ENCODE measurements at places on chromosomes 1 and 21.

- DNase-seq, result peak; percentile 70
These were observed 35.4 kb upstream of the TRAPPC10 start for GRCh38 chr21:43976661-43977060.

DNA sequence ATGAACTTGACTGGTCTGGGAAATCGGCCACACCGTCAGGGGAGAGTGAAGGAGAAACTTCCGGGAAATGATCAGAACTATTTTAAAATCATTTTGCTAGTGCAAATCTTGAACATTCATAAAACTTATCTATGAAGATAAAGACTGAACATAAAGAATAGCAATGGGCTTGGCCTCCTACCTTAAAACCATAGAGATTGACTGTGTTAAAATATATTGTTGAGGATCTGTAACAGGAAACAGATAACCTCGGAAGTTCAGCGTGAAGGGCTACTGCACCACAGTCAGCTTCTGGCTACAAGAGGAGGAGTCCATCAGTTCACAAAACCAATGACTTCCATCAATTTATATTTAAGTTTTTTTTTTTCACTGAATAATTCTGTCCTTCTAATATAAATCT, 127.3 kb downstream of the RGS7 start:
- DNase-seq, result no peak

GRCh38 chr1:29806646-29807319, 570.5 kb downstream of the PTPRU start:
- DNase-seq, result no peak

- DNase-seq, result peak; percentile 68
These were observed at the start of gene COL24A1 for GRCh38 chr1:86156566-86157455. COL24A1 (minus strand) TSS chr1:86156772; CDS start chr1:86156396, 376 bp downstream.

DNA sequence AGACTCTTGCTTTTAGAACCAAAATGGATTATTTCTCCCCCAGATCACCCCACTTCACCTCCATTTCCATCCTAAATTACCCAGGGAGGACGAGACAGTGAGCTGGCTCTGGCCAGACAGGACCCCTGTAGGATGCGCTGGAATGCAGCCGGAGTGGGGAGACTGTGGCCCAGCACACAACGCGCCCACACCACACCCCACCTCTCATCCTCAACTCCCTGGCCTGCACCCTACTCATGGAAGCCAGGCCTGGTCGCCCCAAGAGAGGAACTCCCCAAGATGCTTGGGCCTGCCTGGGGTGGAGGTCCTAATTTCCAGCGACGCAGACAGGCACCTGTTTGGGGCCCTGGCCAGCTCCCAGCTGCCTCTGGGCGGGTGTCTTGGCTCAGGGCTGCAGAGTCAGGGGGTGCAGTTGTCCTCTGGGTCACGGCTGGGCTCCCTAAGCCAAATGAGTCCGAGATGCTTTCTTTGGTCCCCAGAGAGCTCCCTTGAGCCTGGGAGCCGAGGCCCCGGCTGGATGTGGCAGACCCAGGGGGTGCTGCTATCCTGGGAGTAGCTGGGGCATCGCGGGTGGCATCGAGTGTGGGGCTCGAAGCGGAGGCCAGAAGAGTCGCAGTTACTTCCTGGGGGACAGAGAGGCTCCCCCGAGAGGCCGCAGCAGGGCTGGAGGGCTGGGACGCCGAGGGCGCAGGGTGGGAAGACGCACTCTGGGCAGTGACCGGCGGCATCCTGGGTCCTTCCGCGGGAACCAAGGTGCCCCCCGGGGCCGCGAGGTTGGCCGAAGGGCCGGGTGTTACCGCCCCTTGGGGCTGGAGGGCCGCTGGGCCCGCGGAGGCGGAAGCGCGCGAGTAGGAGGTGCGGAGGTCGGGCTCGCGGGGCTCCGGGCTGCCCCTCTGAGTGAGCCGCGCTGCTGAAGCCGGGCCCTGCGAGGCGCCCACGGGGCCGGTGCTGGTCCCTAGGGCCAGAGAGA, 10.4 kb downstream of the CLEC20A start:
- DNase-seq, result peak; percentile 17

DNA sequence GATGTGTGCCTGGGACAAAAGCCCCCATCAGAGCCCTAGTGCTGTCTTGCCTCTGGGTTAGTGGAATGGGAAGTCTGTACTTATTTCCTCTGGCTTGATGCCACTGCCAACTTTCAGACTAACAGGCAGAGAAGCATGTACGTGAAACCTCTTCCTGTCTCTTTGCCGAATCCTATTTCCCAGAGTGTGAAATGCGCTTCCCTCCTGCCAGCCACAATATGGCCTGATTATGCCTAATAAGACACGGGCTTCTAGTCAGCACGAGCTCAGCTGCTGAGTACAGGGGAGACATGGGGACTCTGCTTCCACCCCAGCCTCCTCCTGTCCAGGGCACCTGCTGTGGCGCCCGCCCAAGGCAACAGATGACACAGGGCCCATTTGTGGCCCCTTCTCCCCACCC, 111.4 kb downstream of the KCND3 start:
- DNase-seq, result no peak

DNA sequence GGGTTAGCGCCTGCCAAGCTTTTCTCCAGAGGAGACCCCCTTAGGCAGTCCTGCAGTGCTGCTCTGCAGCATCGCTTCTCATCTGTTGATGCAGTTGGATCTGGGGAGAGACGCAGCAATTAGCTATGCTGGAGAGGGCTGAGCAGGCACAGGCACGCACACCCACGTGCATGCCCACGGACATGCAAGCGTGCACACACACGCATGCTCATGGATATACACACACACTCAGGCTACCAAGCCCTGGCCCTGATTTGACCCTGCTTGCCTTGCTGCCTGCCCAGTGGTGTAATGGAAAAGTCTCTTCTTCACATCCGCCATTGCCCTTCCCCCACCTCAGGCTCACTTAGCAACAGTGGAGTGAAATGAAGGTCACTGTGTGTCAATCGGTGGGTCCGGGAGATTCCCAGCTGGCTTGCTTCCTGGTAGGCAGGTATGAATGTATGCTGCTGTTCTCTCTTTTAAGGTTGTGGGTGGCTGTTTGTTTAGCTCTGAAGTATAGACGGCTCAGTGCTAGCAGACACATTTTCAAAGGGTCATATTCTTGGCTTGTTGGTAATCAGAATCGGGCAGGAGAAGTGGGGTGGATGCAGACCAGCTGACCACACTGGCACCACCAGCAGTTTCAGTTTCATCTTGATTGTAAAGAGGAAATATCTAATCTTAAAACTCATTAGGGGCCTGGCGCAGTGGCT, 9.5 kb downstream of the ATP1B1 start:
- no peak for DNase-seq

GRCh38 chr21:15566703-15567102, 163.1 kb upstream of the USP25 start:
- DNase-seq, result no peak

DNA sequence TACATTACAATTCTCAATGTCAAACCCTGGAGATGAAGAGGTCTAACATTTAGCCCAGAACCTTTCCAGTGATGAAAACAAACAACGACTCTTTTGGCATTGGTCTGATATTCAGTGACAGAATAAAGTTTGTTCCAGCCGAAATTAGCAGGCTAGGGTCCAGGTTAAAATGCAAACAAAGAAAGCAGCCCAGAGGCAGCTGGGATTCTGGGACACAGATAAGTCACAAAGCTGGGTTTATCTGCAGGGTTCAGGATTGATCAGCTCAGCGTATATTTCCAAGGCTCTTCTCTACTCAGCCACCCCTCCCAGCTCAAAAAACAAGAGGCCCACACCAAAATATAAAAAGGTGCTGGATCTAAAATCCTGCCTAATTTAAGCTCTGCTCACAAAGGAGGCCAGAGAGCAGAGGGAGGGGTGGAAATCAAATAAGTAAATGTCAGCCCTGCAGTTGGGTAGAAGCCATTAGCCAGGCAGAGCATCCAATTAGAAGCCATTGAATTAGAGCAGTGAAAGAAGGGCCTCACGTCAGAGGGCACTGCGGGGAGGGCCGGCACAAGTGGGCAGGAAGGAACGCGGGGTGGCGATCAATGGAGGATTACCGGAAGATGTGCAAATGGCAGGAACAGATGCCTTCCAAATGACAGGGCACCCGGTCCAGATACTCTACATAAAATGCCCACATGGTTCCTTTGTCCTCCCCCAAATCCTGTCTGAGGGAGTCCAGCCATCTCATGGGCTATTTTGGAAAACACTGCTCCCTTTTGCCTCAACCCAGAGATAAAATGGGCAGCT, 3.2 kb upstream of the KLHDC8A start:
- DNase-seq, result no peak

DNA sequence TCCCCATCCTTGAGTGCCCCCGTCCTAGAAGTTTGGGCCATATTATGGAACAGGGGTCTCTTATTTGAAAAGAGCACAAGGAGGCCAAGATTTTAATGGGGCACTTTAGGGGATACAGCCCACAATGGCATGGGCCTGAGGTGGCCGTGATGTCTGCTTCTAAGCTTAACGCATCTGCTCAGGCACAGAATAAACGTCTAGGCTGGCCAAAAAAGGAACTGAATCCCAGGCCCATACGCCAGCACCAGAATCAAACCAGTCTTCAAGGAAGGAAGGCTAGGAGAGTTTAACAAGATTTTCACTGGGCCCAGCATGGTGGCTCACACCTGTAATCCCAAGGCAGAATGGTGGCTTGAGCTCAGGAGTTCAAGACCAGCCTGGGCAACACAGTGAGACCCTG, 9.2 kb upstream of the SARS1 start:
- no peak for DNase-seq

DNA sequence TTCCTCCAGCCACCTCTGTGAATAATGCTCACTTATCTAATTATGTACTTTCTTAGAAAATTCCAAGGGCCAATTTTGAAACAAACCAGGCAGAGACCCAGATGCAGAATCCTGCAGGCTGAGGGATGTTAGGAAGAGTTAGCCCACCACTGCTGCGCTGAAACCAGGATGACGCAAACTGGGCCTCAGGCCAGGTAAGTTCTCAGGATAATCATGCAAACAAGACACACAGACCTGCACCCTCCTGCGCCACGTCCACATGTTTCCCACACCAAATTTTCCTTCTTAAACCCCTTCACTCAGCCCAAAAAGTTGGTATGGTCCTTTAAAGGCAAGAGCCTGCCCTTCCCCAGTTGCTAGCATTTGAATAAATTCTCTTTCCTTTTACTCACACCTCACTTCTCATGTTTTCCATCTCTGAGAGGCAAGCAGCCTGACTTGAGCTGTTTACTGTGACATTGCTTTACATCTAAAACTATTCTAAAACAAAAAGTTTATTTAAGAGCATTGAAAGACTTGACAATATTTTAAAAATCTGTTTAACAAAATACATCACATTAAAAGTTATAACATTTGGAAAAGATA, 887.1 kb downstream of the LRRIQ3 start:
- DNase-seq, result no peak

GRCh38 chr1:162878000-162878596, 17.1 kb upstream of the CCDC190 start:
- peak; percentile 82 for DNase-seq

- DNase-seq, result no peak
These were observed 29.3 kb upstream of the ERO1B start for GRCh38 chr1:236311040-236311439.

GRCh38 chr1:172870901-172871606, 179.7 kb downstream of the TNFSF18 start:
- peak; percentile 48 for DNase-seq

GRCh38 chr21:43866260-43866629, 1.2 kb downstream of the AGPAT3 start:
- DNase-seq, result peak; percentile 76

GRCh38 chr1:51840743-51841461, 37.6 kb downstream of the NRDC start:
- no peak for DNase-seq

DNA sequence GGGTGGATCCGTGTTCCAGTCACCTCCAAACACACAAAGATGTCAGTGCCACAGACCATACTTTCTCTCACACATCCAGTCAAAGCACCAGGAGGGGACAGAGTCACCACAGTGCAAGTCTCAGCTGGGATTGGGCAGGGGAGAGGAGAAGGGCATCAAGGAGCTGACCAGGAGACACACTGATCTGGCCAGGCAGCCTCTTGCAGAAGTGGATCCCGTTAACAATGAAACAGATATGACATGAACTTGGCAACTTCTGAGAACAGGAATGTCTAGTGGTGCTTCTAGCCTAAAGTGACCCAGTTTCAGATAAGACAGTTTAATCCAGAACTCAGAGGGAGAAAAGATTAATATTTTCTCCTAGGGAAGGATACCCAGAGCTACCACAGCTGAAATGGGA, 71.0 kb downstream of the HIVEP3 start:
- no peak for DNase-seq

GRCh38 chr1:181036107-181036836, 2.5 kb downstream of the MR1 start:
- DNase-seq, result no peak

GRCh38 chr1:168372861-168373371, 92.2 kb downstream of the TBX19 start:
- DNase-seq, result no peak

DNA sequence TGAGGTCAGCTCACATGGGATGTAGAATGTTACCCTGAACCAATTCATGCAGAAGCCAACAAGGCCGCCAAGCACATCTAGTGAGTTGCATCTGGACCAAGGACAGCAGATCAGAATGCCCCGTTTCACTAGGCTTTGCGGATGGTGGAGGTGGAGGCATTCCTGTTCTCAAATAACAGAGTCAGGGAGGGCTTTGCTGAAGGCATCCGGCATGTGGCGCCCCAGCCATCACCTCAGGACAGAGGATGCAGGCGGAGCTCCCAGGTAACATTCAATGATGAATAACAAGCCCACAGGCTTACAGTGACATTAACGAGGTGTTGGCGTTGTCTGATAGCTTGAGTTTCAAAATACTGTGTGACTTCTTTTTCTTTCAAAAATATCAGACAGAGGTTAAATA, 476.2 kb downstream of the CAMTA1 start:
- no peak for DNase-seq

GRCh38 chr1:246157516-246157915, 349.6 kb downstream of the SMYD3 start:
- no peak for DNase-seq

DNA sequence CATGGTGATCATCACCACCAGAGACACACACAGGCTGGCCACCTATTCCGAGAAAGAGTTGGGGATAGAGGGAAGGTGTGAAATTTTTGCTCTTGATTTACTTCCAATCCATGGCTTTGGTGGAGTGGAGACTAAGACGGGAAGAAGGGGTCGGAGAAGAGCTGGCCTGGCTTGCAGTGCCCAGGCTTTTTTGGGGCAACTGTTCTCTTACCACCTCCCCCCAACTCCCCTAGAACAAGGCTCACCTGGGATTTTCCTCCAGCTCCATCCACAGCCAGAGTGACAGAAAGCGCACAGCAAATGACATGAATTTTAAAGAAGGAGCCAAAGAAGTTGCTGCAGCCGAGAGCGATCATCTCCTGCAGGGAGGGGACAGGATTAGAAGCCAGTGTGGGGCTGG, 16.0 kb downstream of the SLC26A9 start:
- no peak for DNase-seq

- DNase-seq, result no peak
These were observed 627 bp upstream of the DLGAP3 start for GRCh38 chr1:34929853-34930701.

Data from GM23248 (cell line).